ENCODE measurements at places on chromosomes 5 and 9. TPM values are rescaled to one million over a fixed set of nuclear protein-coding genes. Genes with fewer than 3 reads are reported as not detected.
A peak's percentile ranks its signal among the peaks of the same experiment; 100 is the strongest.

DNA sequence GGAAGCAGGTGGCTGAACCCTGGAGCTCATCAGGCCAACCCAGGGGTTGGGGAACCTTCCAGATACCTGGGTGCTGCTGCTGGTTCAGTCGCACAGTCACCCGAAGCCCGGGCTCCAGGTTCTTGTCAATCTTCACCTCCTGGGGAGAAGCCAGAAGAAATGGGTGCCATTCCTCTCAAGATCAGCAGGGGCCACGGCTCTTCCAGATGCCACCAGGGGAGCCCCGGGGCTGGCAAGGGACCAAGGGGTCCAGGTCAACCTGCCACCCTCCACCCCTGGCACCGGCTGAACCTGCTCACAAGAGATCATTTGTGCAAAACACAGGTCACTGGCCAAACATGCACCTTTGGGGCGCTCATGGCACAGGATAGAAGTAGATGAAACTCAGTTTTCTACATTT lies 4.7 kb downstream of the SPOUT1 start:
- DNase-seq: no peak

DNA sequence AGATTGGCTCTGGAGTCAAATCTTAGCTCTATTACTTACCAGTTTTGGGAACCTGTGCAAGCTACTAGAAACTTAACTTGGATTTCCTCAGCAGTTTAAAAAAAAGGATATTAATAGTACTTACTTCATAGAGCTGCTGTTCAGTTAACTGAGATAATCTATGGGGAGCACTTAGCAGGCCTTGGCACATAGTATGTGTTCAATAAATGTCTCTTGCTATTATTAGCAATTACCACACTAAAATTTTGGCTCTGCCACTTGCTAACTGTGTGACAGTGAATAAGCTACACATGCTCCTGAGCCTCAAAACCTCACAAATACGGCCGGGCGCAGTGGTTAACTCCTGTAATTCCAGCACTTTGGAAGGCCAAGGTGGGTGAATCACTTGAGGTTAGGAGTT lies 55.9 kb downstream of the CDK5RAP2 start:
- no peak for DNase-seq

GRCh38 chr5:109479260-109479860 lies 69.6 kb upstream of the PJA2 start:
- DNase-seq: peak; percentile 20

GRCh38 chr5:98464737-98465330 lies 308.6 kb upstream of the RGMB start:
- no peak for DNase-seq

DNA sequence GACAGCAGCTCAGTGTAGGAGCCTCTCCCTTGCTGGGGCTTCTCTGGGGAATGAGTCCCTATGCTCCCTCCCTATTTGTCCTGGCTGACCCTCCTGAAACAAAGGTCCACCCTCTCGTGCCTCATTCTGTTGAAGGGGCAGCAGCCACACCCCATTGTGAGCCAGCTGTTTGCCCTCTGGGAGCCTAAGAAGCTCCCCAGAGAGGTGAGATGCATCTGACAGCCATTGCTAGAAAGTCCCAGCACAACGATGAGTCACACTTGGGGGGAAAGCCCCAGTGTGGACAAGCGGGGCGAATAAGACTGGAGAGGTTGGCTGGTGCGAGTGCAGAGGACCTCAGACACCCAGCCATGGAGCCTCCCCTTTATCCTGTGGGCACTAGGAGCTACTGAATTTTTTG lies 101.4 kb downstream of the PPARGC1B start:
- no peak for DNase-seq

Gene EQTN
- 0.51 TPM for total RNA-seq

GRCh38 chr9:128532581-128532980 lies 19.8 kb upstream of the SPTAN1 start:
- no peak for DNase-seq

GRCh38 chr5:116885825-116886224 lies 311.2 kb upstream of the SEMA6A start:
- no peak for DNase-seq

Gene TNFSF15
- 1.8 TPM for total RNA-seq

- peak; percentile 24 for DNase-seq
Measured at GRCh38 chr5:64569858-64570257, 64.0 kb downstream of the RGS7BP start.

GRCh38 chr5:132103332-132103951 lies 29.9 kb downstream of the CSF2 start:
- DNase-seq: peak; percentile 60

Gene PDE8B
- 8.9 TPM for total RNA-seq

- DNase-seq: no peak
Measured at GRCh38 chr5:27472000-27472763, 433.8 kb upstream of the CDH9 start.

DNA sequence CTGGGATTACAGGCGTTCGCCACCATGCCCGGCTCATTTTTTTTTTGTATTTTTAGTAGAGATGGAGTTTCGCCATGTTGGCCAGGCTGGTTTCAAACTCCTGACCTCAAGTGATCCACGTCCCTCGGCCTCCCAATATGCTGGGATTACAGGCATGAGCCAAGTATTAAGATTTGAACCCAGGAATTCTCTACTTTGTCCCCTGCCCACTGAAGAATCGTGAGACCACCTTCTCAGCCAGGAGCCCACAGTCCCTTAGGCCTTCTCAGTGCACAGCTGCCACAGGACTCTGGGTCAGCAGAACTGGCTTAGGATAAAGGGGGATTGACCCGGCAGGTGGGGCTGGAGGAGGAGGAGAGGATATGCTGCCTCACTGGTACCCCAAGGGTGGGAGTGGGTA lies 13.4 kb downstream of the OLFML2A start:
- DNase-seq: no peak

DNA sequence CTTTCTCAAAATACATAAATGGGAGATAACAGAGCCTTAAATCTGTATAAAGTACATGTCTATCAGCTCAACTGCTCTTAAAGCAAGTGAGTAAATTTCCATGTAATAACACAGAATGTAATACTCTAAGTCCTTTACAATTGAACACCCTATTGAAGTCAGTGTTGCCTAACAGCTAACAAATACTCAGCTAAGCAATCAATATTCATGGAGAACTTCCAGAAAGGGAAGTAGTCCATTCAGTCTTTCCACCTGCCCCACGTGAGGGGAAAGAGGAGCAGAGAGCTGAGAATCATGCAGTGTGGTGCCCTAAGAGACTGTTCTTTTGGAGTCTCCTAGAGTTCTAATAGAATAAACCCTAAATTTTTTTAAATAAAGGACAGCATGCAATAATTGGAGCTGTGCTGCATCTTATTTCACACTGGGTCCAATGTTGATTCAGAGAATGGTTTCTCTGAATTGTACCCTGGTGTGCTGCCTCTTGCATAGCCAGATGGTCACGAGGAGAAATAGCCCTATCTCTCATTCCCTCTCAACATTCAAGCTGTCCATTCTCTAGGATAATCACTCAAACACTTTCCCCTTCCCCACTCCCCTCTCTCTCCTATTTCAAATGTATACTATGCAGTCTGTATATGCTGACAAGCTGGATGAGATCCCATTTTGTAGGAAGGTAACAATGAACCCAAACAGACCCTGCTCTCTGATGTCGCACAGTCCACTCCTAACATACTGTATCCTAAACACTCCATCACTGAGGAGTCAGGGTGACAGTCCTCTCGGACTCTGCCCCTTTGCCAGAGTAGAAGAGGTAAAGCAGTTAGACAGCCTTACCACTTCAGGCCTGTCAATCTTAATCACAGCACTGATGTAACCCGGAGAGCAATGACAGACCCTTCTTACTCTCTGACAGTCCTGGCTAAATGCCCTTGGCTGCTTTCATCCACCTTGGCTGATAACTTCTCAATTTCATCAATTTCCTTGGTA lies 134.8 kb downstream of the EPB41L4A start:
- no peak for DNase-seq

GRCh38 chr5:76691467-76692273 lies 24.3 kb upstream of the F2R start:
- DNase-seq: peak; percentile 34

- DNase-seq: no peak
Measured at GRCh38 chr5:142057697-142058056, 44.9 kb upstream of the GNPDA1 start.

Gene RMRP
- total RNA-seq: 2,887 TPM

DNA sequence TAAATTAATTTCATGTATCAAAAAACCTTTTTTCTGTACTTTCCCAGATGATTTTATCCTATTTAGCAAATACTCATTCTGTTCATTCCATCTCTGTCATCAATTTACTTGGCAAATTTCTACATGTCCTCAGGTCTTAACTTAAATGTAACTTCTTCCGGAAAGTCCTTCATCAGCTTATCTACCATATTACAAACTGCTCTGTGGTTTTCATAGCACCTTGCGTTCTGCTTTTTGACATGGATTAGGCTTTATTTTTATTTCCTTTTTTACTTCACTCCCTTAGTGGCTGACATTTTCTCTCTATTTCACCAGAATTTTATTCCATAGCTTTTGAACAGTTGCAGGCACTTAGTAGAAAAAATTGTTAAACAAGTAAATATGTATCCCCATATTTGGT lies 1040.8 kb downstream of the TAF11L14 start:
- DNase-seq: no peak

Gene STK32A
- total RNA-seq: 0.62 TPM

DNA sequence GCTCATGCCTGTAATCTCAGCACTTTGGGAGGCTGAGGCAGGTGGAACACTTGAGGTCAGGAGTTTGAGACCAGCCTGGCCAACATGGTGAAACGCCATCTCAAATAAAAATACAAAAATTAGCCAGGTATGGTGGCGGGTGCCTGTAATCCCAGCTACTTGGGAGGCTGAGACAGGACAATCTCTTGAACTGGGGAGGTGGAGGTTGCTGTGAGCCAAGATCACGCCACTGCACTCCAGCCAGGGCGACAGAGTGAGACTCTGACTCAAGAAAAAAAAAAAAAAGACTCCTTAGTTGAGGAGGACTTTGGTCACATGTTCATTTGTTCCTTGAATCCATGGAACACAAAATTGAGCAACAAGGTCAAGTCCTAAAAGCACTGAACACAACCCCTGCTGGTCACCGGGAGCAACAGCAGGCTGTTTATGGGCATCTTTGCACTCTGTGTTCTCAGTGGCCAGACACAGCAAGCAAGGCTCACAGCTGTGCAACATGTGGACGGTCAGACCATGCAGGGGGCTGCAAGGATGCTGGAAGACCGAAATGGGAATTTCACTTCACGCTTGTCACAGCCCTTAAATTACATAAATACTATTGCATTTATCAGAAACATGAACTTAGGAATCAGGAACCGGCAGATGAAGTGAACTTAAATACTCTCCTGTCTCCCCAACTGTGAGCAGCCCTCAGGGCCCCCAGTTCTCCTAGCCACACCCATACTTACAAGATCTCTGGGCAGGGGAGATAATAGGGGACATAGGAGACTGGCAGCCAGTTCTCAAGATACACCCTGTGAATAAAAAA lies 2.8 kb downstream of the GBGT1 start:
- peak; percentile 45 for DNase-seq

- DNase-seq: no peak
Measured at GRCh38 chr5:163409384-163409783, 28.0 kb upstream of the CCNG1 start.

GRCh38 chr5:135487839-135488514 lies 35.8 kb upstream of the TIFAB start:
- DNase-seq: no peak

- DNase-seq: no peak
Measured at GRCh38 chr9:75505654-75506053, 384.8 kb upstream of the PCSK5 start.

Gene NMUR2
- not detected for total RNA-seq

Gene RLN2
- total RNA-seq: not detected

GRCh38 chr5:112549127-112549526 lies 130.1 kb upstream of the EPB41L4A start:
- no peak for DNase-seq

Gene PAXX
- 21.7 TPM for total RNA-seq

DNA sequence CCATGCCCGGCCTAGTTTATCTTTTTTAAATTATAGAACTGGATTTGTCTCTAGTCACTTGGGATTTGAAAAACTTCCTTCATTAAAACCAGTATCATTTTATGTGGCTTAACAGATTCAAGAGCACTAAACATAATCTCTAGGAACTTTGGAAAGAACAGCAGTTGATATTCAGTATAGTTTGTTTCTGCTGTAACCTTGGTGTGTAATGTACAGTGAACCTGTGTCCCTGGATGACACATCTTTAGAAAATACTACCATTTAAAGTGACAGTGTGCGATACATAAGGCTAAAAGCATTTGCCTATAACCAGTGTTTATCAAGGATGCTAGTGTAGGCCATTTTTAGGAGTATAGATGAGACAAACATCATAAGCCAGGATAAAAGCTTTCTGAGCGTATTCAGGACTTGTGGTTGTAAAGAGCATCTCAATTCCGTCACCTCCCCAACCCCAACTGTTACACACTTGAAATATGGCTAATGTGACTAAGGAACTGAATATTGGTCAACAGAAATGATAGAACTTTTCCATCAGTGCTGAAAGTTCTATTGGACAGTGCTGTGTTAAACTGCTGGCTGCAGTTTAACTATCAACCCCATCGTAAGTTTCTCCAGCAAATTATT lies 4.4 kb downstream of the SNX18 start:
- no peak for DNase-seq

Measured in tongue (tissue), 3 donors.